ENCODE measurements at places on chromosomes 2 and 18.

GRCh38 chr2:237819231-237819630 lies 20.7 kb downstream of the RBM44 start:
- DNase-seq: no peak

DNA sequence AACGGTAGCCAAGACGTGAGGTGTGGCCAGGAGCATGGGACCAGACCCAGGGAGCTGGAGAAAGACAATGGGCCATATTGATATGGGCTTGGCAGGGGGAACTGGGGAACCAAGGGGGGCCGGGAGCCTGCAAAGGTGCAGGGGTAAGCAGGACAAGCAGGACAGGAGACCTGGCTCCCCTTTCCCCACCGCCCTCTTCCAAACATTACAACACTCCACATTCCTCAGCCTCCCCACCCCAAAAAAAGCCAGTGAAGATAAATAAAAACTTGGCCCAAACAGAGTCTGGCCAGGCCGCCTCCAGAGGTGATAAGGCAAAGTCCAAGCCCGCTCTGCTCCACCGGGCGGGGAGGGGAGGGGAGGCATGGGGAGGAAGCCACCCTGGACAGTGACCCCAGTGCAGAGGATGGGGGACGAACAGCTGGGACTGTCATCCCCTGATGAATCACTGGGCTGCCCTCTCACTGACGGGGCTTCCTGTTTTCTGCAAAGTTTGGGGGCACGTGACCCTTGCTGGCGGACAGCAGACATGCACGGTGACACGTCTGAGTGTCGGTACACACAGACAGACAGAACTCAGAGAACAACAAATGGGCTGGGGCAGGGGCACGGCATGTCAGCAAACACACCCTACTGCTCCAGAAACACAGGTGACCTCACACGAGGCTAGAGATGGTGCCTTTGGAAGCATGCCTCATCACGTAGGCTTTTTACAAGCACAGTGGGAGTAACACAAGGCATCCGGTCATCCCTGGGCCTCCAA lies 100.2 kb downstream of the TNS1 start:
- no peak for DNase-seq

- no peak for DNase-seq
These were observed 26.9 kb downstream of the GALM start for GRCh38 chr2:38692636-38693318.

DNA sequence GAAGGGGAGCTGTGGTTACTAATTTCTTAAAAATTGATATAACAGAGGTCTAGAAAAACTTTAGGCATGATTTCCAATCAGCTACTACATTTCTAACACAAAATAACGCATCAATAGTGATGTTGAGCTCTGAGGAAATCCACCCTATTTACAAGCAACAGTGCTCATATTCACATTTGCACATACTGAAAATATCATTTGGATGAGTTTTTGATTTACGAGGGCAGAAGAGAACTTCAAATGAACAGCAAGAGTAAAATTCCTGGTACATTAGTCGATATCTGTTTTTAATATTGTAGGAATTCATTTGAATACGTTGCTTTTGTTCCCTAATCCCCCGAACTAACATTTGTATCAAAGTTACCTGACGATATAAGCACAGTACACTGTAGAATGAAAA lies 761.0 kb upstream of the POU3F3 start:
- no peak for DNase-seq

DNA sequence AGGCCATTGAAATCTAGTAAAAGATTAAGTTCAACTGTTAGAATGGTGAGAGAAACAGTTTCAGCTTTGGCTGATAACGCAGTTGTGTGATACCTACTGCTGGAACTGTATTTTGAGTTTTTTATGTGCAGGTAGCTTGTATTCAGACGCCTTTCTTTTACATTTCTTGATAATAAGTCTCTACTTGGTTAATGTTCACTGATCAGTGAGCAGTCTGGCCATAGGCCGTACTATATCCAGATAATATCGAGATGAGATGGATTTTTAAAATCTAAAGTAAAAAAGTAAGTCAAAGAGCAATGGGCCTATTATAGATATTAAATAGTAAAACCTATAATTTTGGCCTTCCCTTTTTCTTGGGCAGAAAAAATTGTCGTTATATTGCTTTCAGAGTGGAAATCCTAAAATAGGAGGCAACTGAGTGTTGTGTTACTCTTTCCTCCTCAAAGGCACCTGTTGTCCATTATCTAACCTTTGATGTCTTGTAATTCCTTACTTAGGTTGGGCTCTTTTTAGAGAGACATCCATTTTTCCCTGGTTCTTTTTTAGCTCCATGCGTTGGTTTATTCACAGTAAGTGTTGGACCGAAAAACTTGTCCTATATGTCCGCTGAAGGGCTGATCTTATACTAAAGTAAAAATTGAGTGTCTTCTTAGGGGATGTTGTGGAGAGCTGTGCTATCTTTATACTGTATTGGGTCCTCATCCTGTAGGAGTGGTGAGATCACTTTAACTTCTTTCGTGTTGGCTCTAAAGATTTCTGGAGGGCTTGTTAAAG lies 1.7 kb downstream of the EML4 start:
- DNase-seq: no peak

GRCh38 chr2:151338115-151338514 lies 19.3 kb upstream of the TNFAIP6 start:
- DNase-seq: no peak

DNA sequence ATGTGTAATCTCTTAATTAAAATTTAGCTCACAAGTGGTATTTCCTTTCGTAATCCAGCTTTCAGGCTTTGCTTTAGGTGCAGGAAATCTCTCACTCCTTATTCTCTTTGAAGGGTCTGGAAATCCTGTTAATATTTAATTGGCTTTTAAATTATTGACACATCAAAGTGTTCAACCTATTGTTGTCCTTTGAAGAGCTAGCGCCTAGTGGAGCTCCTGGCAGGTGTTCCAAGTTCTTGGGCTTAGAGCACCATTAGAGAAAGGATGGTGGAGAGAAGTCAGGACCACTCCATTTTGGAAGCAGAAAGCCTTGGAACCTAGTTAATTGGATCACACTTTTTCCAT lies 92.4 kb downstream of the CABLES1 start:
- DNase-seq: no peak

DNA sequence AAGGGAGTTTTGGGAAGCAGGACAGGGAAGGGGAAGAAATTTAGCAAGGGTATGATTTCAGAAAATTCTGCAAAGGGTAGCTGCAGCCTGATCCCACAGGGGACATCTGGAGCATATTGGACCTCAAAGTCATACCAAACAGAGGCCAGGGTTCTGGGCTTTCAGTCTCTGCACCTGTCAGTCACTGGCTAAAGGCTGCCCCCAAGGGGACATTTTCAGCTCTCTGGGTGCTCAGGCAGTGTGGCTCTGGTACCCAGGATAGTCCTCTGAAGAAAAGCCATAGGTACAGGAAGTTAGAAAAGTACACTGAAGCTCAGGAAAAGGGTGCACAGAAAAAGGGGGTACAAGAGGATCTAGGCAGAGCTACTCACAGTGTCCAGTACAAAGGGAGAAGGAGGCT lies 149.2 kb downstream of the INSIG2 start:
- no peak for DNase-seq

GRCh38 chr2:188974164-188974563 lies at the start of gene COL3A1:
Gene COL3A1 (plus strand): TSS chr2:188974373. CDS start chr2:188974490, 117 bp downstream.
- no peak for DNase-seq

- no peak for DNase-seq
These were observed 278.4 kb downstream of the NDUFA10 start for GRCh38 chr2:239746559-239747246.

GRCh38 chr2:102615620-102616436 lies 3.5 kb upstream of the SLC9A2 start:
- DNase-seq: no peak

DNA sequence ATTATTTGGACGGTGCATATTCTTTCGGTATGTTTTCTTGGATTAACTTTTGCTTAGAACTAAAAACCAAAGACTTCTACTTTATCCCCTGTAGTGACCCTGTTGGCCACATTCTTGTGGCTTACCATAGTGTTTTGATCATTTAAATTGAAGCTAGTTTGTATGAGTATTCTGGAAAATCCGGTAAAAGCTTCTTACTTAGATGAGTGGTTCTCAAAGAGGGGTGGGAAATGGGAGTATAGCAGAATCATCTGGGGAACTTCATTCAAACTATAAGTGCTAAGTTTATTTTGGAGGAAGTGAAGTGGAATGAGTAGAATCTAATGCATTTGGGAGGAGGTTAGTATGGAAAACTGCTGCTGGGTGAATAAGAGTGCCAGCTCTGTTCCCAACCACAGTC lies 3.8 kb downstream of the PPP1CB start:
- DNase-seq: no peak

DNA sequence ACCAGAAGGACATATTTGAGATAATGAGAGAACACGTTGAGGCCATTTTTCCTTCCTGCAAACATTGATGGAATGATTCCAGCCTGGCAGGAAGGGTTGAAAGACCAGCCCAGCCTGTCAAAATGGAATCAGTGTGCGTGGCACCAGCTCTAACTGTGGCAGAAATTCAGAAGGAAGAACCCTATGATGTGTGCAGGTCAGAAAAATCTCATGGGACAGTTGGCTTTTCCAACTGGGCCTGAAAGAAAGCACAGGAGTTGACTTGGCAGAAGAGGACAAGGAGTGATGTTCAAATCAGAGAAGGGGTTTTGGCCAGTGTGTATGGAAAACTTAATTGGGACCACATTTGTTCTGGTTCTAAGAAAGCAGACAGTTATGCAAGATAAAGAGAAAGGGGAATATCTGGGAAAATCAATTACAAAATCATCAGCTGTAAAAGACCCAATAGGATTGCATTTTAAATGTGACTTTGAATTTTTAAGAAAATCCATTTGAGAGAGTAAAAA lies 192.8 kb upstream of the PID1 start:
- no peak for DNase-seq
